ENCODE measurements at places on chromosomes 7 and 10.

DNA sequence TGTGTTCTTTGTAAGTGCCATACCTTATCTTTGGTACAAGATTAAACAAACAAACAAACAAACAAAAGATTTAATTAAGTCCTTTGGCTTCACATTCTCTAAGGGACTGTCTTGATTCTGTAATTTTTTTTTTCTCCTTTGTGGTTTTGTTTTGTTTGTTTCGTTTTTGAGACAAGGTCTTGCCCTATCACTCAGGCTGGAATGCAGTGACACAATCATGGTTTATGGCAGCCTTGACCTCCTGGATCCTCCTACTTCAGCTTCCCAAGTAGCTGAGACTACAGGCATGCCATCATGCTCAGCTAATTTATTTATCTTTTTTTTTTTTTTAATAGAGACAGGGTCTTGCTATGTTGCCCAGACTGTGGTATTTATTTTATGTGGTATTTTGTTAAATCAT, 165.8 kb downstream of the LRRC4 start:
- DNase-seq = no peak

GRCh38 chr7:42590771-42591310, 321.0 kb downstream of the C7orf25 start:
- no peak for DNase-seq

DNA sequence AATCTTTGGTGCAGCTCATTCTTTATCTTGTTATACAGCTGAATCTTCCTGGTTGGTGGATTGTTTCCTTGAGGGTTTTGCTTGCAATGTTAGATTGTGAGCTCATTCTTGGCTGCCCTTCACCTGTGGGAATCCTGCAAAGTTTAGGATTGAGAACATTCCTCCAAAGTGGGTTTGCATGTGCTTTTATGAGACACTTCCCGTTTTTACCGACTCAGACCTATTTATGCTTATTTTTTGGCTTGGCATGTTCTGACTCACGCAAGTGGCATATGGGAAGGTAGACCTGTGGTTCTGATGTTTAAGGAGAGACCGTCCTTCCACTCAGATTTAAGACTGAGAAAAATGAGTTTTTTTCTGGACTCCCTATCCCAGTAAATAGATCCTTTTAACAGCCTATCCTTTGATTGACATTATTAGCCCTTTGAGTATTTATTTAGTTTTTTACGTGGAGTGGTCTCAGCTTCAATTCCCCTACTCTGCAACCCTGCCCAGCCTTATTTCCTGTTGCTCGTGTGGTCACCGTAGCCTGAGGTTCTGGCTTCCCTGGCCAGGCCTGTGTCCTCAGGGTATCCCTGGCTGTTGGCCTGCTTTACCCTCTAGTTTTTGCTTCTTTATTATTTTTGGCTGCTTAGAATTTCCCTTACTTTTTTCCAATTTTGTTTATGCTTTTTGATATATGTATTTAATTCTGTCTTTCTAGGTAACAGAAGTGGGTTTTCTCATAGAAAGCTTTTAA, 13.4 kb upstream of the PRF1 start:
- no peak for DNase-seq

- no peak for DNase-seq
These were observed 243.2 kb upstream of the TMEM229A start for GRCh38 chr7:124276005-124276622.

- no peak for DNase-seq
These were observed 22.1 kb upstream of the HSPB1 start for GRCh38 chr7:76280408-76280807.

GRCh38 chr7:883055-884021, 7.0 kb downstream of the GET4 start:
- no peak for DNase-seq

GRCh38 chr7:134101716-134102115, 25.4 kb upstream of the LRGUK start:
- DNase-seq = no peak

GRCh38 chr7:106679153-106679931, 18.4 kb upstream of the CCDC71L start:
- DNase-seq = no peak

DNA sequence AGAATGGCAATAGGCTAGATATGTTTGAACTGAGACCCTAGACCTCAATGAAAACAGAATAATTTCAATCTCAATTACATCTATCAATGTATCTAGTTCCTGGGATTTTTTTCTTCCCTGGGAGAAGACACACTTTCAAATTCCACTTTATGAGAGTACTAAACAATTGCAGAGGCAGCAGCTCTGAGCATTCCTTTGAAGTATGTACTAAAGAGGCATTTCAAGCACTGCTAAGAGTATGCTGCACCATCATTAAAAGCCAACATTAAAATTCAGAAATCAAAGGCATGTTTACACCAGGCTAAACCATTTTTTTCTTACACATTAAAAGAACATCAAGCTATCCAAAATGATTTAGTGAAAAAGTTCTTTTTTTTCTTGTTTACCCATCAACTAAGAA, 297.9 kb upstream of the CACNA2D1 start:
- no peak for DNase-seq

- DNase-seq = no peak
These were observed at the start of gene TES for GRCh38 chr7:116210345-116211005. TSS of gene TES (plus strand) at chr7:116210539. CDS start at chr7:116210708, 169 bp downstream.

- DNase-seq = peak; percentile 27
These were observed 6.5 kb downstream of the MDH2 start for GRCh38 chr7:76054123-76055120.

DNA sequence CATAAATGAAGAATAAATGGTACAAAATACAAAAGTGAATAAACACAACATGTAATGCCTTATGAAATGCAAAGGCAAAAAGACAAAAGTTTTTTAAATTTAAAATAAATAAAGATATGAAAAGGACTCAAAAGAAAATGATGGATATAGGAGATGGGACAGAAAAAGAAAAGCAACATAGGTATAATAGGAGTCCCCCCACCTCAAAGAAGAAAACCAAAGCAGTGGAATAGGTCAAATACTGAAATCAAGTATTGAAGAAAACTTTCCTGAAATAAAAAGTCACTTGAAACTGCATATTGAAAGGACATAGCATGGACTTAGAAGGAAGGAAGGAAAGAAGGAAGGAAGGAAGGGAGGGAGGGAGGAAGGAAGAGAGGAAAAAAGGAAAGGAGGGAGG, 110.0 kb upstream of the FAM204A start:
- DNase-seq = no peak

DNA sequence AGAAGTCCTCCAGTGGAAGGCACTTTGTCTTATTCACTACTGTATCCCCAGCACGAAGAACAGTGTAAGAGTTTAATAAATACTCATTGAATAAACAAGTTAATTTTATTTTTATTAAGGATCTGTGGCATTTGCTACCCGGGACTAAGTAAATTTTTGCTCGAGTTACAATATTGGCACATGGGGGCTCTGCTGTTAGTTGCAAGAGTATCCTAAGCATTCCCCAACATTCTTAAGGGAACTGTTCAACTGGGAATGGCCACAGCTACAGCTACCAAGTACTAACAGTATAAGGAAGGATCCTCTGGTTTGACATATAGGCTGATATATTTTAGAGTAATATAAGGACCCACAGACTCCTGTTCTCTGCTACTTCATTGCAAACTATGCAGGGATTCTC, 8.7 kb upstream of the LRRTM3 start:
- no peak for DNase-seq

- DNase-seq = no peak
These were observed 290.7 kb upstream of the TMEM229A start for GRCh38 chr7:124323597-124323996.

DNA sequence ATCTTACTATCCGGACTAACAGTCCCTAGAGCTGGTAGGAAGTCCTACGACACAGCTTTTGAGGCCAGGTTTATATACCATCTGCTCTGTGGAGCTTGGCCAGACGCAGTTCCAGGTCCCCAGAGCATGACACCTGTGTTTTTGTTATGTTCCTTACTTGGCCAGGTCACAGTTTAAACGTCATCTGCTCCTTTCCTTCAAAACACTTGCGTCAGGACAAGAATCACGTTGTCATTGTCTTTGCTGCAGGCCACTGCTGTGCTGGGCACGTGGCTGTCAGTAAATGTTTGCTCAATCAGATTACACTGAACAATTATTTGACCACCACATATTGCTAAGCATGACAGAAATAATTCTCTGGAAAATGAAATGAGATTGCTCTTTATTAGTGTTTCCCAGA, 23.9 kb downstream of the SLC18A2 start:
- no peak for DNase-seq

DNA sequence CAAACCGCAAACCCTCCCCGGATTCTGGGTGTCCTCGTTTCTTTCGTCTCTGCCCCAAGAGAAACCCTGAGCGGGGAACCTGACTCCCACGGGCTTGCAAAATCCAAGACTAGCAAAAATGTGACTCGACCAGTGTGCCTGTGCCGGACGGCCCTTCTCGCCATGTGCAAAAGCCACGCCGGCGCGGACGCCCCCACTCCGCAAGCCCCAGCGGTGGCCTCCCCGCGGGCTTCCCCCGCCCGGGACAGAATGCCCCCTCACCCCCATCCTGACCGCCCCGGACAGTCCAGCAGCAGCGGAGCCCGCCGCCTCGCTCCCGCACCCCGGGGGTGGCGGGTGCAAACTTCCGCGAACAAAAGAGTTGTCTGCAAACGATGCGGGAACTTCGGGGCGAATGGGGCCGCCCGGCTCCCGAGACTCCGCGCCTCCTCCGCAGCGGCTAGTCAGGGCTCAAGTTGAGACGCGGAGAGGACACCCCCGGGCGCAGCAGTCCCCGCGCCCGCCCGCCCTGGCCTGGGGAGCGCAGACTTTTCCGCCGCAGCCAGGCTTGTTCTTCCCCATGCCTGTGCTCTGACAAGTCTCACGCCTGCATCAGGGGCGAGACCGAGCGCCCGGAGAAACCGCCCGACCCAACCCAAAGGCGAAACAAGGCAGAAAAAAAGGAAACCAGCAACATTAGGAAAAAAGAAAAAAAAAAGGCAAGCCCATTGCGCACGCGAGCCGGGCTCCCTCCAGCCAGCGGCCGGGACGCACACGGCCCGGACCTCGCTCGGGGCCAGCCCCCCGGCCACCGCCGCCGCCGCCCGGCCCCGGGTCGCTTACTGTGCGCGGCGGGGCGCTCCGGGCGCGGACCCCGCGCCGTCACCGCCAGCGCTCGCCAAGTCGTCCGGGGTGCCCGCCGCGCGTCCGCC, 732 bp downstream of the FAM53B start:
- DNase-seq = no peak

DNA sequence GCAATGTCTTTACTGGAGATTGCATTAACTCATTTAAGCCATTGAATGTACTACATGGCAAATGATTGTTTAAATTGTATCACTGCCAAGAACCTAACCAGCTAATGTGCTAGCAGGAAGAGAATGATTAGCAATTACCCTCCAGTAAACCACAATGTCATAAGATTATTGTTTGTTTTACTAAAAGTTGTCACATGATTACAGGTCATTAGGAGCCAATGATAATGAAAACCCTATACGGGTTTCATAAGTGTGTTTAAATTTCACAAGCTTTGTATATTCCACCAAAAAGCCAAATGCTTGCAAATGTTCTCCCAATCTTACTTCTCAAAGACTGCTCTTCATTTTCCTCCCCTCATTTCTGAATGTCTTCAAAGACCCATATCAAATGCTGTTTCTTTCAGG, 76.5 kb upstream of the PPP1R3C start:
- DNase-seq = no peak

GRCh38 chr7:129958643-129959470, 6.1 kb upstream of the UBE2H start:
- no peak for DNase-seq

DNA sequence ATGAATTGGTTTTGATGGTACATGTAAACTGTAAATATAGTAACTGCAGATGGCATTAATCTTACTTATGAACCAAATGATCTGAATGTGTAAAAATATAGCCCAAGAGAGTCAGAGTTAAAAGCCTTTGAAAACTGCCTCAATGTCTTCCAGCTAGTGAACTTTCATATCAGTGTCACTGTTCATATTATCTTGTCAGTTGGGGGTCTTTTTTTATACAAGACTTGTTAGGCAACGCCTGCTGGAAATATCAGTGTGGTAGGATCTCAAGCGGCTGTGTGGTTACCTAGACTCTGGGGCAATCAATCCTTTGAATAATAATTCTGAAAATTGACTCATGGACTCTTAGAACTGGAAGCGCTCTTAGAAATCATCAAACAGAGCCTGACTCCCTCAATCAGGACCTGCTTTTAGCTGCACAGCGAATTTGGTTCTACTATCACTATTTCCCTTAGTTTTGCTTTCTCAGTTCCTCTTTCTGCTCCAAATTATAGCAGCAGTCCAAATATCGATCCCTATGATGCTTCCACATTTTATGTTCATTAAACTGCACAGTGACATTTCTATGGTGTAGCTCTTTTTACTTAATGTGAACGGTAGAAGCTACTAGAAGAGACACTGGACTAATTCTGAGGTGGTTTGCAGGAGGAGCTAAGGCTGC, 100.1 kb upstream of the COL1A2 start:
- DNase-seq = no peak

GRCh38 chr10:1461016-1461415, 276.3 kb downstream of the ADARB2 start:
- DNase-seq = no peak

DNA sequence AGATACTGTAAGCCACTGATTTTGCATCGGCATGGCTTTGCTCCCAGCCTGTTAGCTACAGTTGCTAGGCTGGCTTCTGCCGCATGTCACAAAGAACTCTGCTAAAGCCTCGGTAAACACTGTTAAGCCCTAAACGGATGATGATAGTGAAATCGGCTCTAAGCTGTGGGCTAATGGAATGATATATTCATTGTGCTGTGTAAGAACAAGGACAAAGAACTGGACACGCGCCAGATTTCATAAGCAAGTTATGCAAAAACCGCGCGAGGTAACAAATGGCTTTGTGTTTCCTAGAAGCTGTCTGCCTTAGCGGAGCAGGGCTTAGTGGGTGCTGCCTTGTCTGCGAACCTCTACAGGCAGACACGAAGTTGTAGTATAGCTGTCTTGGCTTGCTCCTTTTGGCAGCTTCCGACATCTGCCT, 331.3 kb upstream of the COBL start:
- DNase-seq = peak; percentile 11

- no peak for DNase-seq
These were observed 52.9 kb downstream of the CYP2C9 start for GRCh38 chr10:94991243-94991888.

DNA sequence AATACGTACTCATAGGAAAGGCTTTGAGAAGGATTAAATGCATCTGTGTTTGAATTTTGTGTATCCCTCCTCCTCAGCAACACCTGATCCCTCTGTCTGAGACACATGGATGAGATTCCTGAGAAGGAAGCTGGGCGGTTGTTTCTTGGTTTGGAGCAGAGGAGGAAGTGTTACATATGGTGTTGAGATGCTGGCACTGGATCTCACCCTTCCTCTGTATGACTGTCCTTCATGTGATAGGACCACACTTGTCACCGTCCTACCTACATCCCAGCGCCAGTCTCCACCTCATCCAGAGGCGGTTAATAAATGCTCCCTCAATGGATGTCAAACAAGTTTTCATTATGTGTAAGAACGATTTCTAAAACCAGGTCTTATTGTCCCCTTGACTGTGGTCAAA, 49.4 kb upstream of the KLF6 start:
- no peak for DNase-seq
